MM.1S (cell line): ENCODE measurements at places on chromosomes 13 and 19.
A peak's percentile ranks its signal among the peaks of the same experiment; 100 is the strongest.

DNA sequence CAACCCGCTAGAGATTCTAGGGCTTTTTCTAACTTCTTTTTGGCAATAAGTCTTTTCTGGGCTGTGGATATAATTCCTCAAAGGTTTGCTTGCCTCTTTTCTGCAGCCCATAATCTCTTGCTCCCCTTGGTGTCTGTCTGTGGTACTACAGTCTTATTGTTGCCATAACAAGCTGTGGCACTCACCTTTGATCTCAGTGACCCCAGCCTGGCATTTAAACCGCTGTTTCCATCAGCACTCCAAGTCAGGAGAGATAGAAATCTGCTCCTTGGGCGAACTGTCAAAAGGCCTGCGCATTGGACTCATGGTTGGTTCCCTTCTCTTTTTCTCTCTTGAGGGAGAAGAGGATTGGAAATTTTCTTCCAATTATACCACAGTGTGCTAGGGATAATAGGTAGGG, 14.5 kb upstream of the MPHOSPH8 start:
- peak; percentile 27 for DNase-seq

- DNase-seq, result no peak
These were observed 44.8 kb downstream of the ANKRD10 start for GRCh38 chr13:110869805-110870706.

- no peak for DNase-seq
These were observed 30.4 kb downstream of the CEBPG start for GRCh38 chr19:33403973-33404304.

DNA sequence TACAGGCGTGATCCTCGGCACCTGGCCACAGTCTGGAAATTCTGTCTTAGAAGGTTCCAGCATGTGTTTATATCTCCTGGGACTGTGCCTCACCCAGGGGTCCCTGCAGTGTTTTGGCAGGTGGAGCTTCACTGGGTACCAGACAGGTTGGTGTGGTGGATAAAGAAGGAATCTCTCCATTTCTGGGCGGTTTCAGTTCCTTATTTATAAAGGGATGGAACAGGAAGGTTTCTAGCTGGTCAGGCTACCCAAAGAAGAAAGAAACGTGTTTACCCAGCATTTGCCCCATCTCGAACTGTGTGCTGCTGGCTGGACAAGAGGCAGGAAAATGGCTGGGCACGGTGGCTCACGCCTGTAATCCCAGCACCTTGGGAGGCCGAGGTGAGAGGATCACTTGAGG, 9.8 kb downstream of the PNPLA6 start:
- no peak for DNase-seq

DNA sequence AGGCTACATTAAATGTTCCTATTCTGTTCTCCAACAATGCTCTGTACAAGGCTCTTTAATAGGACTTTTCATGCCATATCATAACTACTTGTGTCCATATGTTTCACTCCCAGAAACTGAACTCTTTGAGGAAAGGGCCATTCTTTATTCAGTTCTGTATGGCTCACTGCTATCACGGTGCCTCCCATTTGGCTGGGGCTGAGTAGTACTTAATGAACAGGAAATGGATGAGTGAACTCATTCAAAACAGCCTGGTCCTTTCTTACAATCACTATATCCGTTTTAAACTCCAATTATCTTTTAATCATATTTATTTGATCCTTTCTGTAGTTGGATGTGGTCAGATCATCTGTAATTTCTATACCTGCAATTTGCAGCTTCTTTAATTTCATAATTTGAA, 410.6 kb downstream of the TBC1D4 start:
- no peak for DNase-seq

DNA sequence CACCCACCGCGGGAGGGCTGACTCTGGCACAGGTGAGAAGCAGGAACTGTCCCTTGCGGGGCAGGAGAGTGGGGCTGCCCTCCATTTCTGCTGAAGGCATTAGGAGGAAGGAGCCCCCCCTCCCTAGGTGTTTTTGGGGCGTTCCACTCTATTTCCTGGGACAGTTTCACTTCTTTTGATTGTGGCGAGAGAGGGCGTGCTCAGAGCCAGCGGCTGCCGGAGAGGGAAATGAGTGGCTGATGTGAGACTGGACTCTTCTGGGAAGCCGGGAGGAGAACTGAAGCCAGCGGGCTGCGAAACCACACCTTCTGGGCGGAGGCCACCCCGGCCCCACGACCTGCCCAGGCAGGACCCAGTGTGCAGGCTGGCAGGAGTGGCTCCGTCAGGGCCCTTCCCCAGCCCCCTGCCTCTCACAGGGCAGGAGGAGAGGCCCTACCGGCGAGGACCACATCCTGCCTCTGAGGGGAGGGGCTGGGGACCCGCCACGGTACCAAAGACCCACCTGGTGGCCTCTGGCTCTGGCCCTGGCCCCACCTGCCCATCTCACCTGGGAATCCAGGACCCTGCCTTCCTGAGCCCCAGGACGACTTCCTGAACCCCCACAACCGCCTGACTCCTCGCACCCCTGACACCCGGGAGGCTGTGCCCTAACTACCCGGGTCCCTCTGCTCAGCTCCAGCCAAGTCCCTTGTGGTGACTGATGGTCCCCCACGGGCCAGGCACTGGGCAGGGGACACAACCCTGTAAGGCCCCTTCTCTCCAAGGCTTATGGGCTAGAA, 25.9 kb downstream of the MPND start:
- peak; percentile 91 for DNase-seq

DNA sequence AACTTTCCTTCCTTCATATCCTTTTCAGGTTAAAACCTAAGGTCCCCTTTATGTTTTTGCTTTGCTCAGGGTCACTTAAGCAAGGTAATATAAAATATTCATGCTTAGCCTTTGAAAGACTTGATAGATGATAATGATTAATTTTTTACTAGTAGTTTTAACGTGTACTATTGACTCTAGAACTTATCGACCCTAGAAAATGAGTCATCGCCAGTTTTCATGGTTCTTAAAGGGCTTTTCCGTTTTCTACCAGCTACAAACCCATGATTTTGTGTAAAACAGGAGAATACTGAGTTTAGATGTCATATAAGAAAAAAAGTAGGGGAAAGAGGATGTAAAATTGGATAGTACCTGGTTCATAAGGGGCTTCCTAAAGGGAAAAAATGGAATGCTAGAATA, 75.7 kb downstream of the DHRS12 start:
- DNase-seq, result no peak

- peak; percentile 16 for DNase-seq
These were observed 1180.1 kb upstream of the ATXN8OS start for GRCh38 chr13:68927387-68928026.

DNA sequence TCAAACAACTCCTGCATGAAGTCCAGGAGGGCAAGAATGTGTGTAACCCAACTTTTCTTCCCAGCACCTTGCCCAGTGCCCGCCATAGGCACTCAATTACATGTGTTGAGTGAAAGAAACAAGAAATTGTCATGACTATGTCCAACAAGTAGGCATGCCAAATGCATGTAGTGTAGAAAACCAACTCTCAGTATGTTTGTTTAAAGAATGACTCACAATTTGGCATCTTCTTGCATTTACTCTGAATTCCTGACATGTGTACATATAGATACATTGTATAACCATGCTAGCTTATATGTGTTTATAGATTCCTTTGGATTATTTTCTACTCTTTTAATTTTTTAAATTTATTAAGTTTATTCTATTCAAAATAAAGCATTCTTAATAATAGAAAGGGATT, 305.0 kb downstream of the EFNB2 start:
- no peak for DNase-seq

DNA sequence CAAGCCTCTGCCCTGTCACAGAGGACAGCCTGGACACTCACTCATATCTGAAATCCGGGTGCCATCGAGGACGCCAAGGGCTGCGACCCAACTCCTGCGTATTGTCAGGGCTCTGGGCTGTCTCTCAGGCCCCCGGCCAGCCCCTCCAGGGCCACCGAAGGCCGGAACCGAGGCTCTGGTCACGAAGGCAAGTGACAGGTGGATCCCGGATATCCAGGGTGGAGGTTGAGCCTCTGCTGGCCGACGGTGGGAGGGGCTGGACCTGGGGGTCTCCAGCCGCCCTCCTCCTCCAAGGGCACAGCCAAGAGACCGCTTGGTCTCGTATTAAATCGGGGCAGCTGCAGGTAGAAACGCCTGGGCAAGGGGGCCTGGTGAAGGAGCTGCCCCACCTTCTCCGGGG, 5.4 kb downstream of the RNF126 start:
- no peak for DNase-seq

DNA sequence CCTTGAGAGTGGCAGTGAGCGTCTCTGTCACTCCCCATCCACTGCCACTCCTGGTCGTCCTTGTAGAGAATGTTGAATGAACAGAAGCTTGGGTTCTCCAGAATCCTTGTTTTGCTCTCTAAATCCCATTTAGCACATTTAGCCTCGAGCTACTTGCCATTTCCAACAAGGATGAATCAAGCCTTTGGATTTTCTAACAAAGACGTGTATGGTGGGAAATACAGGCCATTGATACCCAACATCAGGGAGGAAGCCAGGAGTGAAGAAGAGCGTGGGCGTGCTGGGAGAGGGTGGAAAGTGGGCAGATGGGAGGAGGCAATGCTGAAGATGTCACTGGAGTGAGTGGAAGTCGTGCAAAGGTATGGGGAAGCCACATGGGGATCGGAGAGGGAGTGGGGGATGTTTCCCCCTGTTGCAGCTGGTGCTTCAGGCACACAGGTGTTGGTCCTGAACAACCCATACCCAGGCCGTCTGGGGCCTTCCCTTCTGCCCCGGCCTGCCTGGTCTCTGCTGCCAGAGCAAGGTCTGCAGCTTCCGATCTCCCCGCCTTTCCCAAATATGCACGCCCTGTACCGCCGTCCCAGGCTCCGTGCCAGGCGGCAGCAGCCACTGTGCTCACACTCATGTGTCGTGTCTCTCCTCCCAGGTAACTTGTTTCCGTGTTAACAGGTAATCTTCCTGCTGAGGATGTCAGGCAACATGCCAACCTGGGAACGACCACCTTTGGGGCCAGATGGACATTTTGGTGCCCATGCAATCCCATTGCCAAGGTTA, 48.7 kb downstream of the ZIC5 start:
- DNase-seq, result no peak

DNA sequence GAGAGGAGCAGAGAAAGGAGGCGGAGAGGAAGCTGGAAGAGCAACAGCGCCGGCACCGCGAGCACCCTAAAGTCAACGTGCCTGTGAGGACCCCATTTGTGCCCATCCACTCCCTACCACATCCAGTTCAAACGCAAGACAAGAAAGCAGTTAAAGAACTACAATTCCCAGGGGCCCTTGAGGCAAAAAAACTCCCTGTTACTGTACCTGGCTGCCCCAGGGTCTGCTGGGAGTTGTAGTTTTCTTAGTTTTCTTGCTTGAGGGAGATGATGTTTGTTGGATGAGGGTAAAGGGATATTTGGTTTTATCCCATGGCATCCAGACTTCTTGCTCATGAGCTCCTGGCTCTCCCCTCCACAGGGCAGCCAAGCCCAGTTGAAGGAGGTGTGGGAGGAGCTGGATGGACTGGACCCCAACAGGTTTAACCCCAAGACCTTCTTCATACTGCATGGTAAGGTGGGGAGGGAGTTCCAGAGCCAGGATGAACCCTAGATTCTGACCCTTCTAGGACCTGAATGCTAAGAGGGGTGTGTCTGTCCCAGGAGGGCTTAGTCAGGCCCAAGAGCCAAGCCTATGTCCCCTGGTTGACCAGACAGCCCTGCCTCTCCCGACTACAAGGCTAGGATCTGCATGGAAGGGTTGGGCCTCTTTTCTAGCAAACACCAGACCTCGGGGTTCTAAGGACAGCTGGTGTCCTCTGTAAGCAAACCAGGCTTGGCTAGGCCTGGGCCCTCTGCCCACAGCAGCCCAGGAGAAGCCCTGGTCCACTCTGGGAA, 13.2 kb downstream of the NUCB1 start:
- no peak for DNase-seq

GRCh38 chr13:106213028-106213757, 322.3 kb downstream of the EFNB2 start:
- DNase-seq, result no peak

DNA sequence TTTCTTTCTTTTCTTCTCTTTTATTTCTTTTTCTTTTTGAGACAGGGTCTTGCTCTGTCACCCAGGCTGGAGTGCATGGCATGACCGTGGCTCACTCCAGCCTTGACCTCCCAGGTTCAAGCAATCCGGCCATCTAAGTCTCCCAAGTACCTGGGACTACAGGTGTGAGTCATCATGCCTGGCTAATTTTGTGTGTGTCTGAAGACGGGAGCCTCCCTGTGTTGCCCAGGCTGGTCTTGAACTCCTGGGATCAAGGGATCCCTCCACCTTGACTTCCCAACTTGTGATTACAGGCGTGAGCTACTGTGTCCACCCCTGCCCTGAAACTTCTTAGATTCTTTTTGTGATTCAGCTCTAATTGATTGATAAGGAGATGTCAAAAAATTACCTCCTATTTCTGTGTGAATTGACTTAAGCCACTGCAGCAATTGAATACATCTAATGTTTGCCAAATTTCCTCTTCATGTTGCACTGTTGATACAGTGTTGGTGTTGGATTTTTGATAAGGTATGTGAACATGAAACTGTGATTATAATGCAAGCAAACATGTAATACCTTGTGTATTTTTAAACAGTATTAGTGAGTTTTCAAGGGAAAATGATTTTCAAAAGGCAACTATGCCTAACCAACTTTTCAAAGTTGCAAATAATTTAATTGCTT, 22.6 kb downstream of the KLF5 start:
- DNase-seq, result no peak

DNA sequence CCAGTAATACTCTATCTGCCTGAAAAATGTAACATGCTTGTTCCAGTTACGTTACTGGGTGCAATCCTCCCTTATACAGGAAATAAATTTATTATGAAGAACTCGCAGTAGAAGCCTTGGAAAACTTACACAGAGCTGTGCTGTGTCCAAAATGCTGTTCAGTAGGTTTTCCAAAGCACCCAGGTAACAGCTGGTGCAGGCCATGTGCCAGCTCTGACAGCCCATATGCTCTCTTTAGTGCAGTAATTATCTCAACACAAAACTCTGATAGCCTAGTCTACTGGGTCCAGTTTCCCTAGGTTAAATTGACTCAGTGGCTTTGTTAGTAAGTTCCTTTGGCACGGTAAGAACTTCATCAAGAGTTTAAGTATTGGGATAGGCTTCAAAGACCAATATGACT, 120.7 kb upstream of the OBI1 start:
- DNase-seq, result no peak

- no peak for DNase-seq
These were observed 20.4 kb downstream of the FAM187B start for GRCh38 chr19:35208121-35208520.

DNA sequence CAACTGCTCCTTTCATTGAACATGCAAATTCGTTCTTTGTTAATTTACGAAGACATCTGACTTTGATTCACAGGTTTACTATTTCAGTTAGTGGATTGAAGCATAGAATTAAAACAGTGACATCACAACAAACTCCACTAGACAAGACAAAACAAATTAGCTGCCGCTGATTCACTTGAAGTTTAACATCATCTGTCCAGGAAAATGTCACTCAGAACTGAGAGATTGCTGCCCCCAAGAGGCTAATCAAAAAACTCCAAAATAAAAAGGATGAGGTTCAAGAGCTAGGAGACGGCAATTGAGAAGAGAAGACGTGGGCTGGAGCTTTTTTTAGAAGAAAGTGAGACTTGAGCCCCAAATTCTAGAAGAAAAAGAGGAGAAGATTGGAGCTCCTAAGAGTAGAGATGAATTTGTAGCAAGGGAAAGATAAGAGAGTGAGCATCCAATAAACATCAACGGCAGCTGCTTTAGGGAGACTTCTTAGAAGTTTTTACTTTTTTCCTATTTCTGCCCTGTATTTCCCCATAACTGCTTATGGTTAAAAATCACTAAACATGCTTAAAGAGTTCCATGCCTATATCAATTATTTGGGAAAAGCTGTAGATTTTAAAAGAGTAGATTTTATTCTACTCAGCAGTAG, 40.8 kb upstream of the TPP2 start:
- peak; percentile 65 for DNase-seq
